ENCODE measurements at places on chromosomes 6 and 20.

DNA sequence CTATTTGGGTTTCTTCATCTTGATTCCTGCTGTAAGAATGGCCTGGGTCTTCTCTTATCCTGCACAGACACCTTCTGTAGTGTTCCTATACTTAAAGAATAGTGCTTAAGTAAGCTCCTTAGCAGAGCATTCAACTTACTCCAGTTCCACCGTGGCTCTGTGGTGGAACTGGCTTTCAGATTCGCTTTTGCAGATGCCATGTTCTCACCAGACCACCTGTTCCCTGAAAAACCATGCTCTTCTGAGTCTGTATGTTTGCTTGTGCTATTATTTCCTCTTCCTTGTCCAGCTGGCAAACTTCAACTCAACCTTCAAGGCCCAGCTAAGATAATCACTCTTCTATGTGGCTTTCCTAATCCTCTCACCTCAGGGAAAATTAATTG is 4.9 kb downstream of the ELMO2 start:
- no peak for DNase-seq

DNA sequence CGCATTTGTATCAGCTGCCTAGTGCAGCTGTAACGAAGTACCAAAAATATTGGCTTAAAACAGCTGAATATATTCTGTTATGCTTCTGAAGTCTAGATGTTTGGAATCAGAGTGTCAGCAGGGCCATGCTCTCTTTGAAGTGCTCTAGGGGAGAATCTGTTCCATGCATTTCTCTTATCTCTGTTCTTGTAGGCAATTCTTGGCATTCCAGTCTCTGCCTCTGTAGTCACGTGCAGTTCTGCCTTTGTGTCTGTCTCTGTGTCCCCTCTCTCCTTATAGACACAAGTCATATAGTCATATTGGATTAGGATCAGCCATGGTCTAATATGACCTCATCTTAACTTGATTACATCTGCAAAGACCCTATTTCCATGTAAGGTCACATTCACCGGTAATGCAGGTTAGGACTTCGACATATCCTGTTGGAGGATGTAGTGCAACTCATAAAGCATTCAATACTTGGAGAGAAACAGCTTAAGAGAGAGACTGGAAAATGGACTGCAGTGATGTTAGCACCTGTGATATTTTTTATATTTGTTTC is 18.6 kb downstream of the FAM83B start:
- no peak for DNase-seq

DNA sequence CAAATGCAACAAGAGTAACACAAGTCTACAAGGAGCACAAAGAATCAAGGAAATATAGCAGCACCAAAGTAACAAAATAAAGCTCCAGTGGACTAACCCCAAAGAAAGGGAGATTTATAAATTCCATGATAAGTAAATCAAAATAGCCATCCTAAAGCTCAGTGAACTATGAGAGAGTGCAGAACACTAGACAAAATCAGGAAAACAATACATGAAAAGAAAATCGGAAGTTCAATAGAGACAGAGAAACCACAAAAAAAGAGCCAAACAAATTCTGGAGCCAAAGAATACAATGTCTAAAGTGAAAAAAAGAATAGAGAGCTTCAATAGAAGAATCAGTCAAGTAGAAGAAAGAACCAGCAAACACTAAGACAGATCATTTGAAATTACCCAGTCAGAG is 247.3 kb upstream of the TENT5A start:
- no peak for DNase-seq

GRCh38 chr6:4404415-4404814 is 269.0 kb upstream of the ECI2 start:
- no peak for DNase-seq

DNA sequence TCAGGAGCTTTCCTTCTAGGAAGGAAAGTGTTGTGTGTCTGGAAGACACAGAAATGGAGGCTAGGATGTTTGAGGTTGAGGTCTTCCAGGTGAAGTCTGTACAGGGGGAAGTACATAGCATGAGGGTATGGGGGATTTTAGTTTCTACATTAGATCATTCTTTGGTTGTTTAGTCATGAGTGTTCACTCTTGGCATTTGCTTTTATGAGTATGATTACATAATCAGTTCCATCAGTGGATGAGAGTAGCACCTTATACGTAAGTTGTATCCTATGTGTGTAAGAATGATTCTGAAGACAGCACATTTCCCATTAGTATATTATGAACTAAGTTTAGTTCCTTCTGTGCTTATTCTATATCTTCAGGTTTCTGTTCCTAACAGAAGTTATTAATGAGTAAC is 1.9 kb downstream of the CDYL start:
- no peak for DNase-seq

DNA sequence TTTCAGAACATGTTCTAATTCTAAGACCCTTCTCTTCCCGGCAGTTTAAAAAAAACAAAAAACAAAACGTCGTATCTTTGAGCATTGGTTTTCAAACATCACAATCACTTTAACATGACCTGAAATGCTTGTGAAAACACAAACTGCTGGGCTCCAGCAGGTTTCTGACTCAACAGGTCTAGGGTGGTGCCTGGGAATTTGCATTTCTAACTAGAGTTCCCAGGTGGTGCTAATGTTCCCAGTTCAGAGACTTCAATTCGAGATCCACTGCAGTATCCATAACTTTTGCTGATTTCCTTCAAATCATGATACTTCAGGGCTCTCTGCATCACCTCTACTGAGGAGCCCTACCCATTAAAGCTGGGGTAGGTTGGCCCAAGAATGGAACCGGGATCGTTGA is 850 bp upstream of the SMPDL3A start:
- no peak for DNase-seq

DNA sequence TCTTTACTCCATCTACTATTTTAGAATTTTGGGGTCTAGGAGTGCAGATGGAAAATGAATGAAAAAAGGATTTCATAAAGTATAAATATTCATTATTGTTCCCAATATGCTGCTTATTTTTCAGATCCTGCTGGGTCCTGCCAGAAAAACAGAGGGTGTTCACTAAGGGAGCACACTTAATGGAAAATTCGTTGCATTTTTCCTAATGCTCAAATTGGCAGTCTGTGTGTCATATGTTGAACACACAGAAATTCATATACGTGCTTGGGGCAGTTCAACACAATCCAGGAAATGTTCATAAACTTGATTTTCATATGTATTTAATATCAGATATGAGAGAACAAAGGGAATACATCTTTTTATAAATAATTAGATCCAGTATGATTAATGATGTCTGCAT is 1019.4 kb downstream of the EPHA7 start:
- no peak for DNase-seq

DNA sequence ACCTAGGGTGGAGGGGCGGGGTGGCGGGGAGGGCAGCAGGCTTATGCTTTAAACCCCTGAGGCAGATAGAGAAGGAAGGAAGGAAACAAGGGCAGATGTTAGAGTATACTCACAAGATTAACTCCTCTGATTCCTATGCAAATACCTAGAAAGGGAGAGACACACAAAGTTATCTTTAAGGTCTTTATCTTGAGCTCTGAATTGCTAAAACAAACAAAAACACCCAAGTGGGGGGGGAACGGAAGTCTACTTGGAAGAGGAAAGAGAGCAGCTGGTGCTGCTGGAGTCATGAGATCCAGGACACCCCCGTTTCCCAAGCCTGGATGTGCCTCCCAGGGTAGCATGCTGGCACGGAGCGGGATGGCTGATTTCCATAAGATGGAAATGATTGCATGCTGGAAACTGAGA is 43.4 kb downstream of the PLAGL1 start:
- DNase-seq = no peak

GRCh38 chr20:59455402-59456341 is 148.7 kb upstream of the PHACTR3 start:
- DNase-seq = peak; percentile 47

DNA sequence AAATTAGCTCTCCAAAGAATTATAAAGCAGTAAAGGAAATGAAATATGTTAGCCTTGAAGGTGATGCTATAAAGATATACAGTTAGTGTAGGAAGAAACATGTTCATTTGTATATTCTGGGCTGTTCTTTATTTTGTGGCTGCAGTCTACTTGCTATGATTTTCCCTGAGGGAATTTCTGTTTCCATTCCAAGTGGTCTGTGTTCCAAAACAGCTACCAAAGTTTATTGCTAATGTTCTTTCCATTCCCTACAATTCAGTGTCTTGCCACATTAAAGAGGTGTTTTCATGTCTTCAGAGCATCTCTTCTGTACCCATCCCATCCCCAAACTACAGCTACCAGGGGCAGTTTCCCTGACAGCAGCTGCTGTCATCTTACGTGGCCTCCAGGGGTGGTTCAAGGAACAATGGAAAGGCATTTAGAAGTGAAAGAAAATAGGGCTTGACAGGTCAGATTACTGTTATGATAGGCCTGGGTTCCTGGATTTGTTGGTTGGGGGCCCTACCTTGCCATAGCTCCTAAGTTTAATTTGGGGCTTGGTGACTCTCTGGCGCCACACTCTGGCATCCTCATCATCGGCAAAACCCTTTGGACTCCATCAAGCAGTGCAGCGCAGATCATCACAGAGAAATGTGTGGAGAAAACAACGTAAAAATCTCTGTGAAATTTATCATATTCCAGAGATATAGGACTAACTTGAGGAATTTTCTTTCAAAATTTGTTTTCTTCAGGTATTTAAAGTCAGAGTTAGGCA is 33.8 kb upstream of the AIG1 start:
- peak; percentile 36 for DNase-seq

DNA sequence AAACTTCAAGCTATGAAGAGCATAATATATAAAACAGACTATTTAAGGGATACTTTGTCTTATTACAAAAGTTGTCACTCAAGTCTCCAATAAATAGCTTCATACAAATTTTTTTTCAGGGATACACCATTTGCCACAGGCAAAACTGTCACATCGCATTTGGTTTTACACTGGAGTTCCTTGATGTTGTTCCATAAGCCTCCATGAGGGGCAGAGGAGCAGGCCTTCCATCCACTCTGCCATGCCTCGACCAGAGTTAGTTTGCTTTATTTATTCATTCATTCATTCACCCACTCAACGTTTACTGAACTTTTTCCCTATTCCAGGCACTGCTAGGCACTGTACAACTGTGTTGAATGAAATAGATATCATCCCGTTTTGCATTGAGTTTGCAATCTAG is 246.6 kb downstream of the PHF3 start:
- DNase-seq = no peak

DNA sequence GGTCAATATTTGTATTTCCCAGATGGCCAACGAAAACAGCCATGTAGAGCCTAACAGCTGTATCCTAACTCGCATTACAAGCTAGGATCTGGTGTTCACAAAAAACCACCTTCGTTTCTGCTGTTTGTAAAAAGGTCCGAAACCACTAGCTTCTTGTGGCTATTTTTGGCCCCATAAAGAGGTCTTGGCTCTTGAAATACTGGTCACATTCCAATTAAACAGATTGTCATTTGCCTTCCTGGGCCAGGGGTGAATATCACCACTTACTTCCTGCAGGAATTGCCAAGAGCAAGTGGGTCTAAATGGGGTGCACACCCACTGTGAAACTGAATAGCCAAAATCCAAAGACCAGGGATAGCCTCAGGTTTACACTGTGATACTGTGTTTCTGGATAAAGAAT is 48.2 kb downstream of the TSHZ2 start:
- DNase-seq = no peak

DNA sequence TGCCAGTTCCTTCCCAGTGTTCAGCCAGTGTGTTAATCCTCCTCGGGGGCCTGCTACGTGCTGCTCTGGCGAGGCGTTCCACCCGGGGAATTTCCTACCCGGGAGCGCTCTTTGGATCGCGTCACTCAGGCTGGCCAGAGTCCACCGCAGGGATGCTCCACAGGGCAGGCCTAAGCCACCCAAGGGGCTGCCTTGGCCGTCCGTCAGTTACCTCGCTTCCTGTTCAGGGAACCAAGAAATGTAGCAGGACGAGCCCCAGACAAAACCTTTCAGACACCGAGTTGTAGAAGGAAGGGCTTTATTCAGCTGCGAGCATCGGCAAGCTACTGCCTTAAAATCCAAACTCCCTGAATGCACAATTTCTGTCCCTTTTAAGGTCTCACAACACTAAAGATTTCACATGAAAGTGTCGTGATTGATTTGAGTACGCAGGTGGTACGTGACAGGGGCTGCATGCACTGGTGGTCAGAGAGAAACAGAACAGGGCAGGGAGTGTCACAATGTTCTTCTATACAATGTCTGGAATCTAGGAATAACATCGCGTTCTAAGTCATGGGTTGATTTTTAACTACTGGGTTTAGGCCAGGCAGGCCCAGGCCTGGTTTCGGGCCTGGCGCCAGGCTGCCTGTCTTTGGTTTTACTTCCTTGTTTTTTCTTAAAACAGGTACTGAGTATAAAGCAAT is 15.7 kb upstream of the POU5F1 start:
- DNase-seq = peak; percentile 88

- DNase-seq = no peak
These were observed 9.7 kb upstream of the CD40 start for GRCh38 chr20:46108435-46108841.

DNA sequence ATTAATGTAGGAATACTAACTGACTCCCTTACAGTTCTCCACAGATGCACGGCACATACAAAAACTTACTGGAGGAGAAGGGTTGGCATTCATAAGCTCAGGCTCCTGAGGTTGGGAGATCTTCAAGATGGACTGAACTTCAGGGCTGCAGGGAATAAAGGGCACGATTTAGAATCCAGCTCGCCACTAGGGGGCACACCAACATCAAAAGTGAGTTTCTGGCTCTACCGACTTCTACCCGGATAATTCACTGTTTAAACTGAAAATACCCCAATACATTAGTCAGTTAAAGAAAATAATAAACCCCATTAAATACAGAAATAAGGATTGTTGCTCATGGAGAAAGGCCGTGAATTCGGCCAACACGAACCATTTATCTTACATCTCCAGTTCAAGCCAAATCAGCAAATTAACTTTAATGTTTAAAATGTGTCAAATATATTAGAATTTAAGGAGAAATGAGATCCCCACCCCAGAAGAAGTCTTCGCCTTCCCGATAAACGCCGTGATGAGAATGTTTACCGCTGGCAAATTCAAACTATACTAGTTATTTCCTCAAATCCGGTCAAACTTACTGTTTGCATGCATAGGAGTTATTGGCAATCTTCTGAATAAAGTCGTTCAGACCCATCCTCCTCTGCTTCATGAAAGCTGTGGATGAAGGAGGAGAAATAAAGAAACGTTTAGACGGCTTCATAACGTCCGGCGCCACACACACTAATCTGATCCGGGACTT is 121.7 kb upstream of the SLC2A12 start:
- DNase-seq = peak; percentile 86

- no peak for DNase-seq
These were observed 87.5 kb downstream of the HDGFL1 start for GRCh38 chr6:22656706-22657351.

GRCh38 chr6:29414588-29414987 is at the start of gene OR12D1:
Gene OR12D1, plus strand, starts transcription at chr6:29414928.
- DNase-seq = no peak
